ENCODE measurements at places on chromosomes 3 and 15. TPM values are rescaled to one million over a fixed set of nuclear protein-coding genes. Genes with fewer than 3 reads are reported as not detected.

GRCh38 chr3:194661374-194661773 lies 10.6 kb downstream of the LSG1 start:
- no peak for DNase-seq
- no peaks in the 10 kb centered on the region for H3K27me3 ChIP-seq
- H3K36me3 ChIP-seq: peaks cover 3% of the 10 kb centered on the region
- no peak overlapping the region for H3K27ac ChIP-seq
- H3K4me1 ChIP-seq: no peaks in the 10 kb centered on the region
- no peak overlapping the region for H3K4me3 ChIP-seq

DNA sequence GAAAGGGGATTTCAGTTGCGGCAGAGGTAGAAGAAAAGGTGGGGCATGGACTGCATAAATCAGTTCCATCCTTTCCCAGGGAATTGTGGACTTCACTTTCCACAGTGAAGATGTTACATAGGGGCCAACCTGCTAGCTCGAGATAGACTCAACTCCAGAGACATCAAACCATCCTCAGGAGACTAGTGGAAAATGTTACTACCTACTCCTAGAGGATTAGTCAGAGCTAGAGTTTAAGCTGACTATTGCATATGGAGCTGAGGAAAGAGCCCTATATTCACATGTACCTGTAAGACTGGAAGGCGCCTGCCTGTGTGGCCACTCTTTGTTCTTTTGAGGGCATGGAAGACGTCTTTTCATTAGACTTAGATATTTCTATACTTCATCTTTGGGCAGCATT lies 69.2 kb downstream of the KLHL25 start:
- DNase-seq: no peak
- no peak overlapping the region for H3K4me3 ChIP-seq
- H3K27ac ChIP-seq: peak overlapping the region; percentile 7
- no peaks in the 10 kb centered on the region for H3K4me1 ChIP-seq
- H3K27me3 ChIP-seq: no peaks in the 10 kb centered on the region

DNA sequence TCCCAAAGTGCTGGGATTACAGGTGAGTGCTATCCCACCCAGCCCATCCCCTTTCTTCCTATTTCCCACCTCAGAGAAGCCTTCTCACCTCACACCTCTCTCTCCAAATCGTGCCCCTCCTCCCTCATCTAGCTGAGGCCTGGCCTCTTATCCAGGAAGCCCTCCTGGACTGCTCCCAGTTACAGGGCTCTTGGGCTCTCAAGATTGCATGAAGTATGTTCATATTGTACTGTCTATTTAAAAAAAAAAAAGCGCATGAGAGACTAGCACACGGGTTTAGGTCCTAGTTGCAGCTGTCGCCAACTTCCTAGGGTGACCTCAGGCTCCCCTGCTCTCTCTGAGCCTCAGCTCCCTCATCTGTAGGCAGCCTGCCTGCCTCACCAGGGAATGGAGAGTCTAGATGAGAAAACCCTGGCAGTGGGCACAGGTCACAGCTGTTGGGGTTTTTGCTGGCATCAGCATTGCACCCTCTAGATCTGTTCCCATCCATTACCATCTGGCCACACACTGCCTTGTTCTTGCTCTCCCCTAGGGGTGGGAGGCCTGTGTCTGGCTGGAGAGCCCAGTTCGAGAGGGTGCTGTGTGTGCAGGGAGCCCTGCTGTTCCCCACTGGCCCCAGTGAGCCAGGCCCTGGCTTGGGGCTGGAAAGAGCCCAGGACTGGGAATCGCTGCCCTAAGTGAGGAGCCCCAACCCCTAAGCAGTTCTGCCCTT lies 24.2 kb upstream of the C15orf39 start:
- H3K4me1 ChIP-seq: no peaks in the 10 kb centered on the region
- H3K36me3 ChIP-seq: no peaks in the 10 kb centered on the region
- H3K4me3 ChIP-seq: no peak overlapping the region
- H3K27me3 ChIP-seq: no peaks in the 10 kb centered on the region

DNA sequence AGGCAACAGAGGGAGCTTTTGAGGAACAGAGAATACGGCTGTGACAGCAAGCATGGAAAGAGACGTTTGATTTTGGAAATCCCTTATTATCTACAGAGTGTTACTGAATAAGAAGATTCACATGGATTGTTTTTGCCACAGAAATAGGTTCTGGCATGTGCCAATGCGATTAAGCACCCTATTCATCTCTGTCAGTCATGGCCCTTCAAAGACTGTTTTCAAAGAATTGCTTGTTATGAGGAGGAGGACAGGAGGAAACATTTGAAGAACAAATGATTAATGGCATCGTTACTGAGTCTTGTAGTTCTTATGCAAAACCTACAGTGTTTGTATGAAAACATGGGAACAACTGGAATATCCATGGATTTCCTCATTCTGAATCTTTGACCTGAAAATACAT lies 86.2 kb downstream of the EPHA6 start:
- no peak for DNase-seq
- H3K27ac ChIP-seq: no peak overlapping the region
- H3K36me3 ChIP-seq: no peaks in the 10 kb centered on the region
- H3K4me1 ChIP-seq: no peaks in the 10 kb centered on the region
- no peaks in the 10 kb centered on the region for H3K27me3 ChIP-seq
- H3K4me3 ChIP-seq: no peak overlapping the region

- no peak for DNase-seq
- no peak overlapping the region for H3K27ac ChIP-seq
- no peaks in the 10 kb centered on the region for H3K27me3 ChIP-seq
- peaks cover 16% of the 10 kb centered on the region for H3K36me3 ChIP-seq
- H3K4me1 ChIP-seq: peaks cover 4% of the 10 kb centered on the region
Observed at GRCh38 chr3:8565376-8565775, 63.8 kb downstream of the LMCD1 start.

DNA sequence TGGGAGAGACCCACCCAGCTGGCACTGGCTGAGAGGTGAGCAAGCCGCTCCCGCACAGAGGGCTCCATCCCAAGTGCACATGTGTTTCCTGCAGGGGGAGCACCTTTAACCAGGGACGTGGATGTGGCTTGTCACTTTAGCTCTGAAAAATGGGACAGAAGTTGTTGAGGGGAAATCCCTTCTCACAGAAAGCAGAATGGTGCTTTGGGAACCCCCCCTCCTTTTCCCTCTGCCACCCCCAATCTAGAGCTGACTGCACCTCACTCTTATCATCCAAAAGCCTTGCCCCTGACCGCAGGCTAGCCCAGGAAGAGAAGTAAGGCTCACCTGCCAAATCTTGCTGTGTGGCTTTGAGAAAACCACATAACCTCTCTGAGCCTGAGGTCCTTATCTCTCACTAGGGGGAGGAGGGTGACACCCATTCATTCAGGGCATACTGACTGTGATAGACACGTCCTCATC lies 77.9 kb downstream of the RPN1 start:
- H3K27ac ChIP-seq: no peak overlapping the region
- no peaks in the 10 kb centered on the region for H3K36me3 ChIP-seq
- no peaks in the 10 kb centered on the region for H3K27me3 ChIP-seq
- H3K4me3 ChIP-seq: no peak overlapping the region
- H3K4me1 ChIP-seq: no peaks in the 10 kb centered on the region
- no peak for DNase-seq

- H3K4me3 ChIP-seq: no peak overlapping the region
- H3K27ac ChIP-seq: no peak overlapping the region
- H3K4me1 ChIP-seq: no peaks in the 10 kb centered on the region
- no peaks in the 10 kb centered on the region for H3K27me3 ChIP-seq
- no peak for DNase-seq
Observed at GRCh38 chr3:39419742-39420315, 13.3 kb downstream of the RPSA start.

The ANP32A gene
- 76.1 TPM for total RNA-seq

The ARL14 gene
- total RNA-seq: not detected

Data from aorta (tissue), 5 donors.